ENCODE measurements at places on chromosomes 11 and 22.

GRCh38 chr11:110892741-110893285 is 180.6 kb upstream of the ARHGAP20 start:
- no peak for DNase-seq

GRCh38 chr11:62151737-62152102 is 27.9 kb downstream of the INCENP start:
- DNase-seq: no peak

DNA sequence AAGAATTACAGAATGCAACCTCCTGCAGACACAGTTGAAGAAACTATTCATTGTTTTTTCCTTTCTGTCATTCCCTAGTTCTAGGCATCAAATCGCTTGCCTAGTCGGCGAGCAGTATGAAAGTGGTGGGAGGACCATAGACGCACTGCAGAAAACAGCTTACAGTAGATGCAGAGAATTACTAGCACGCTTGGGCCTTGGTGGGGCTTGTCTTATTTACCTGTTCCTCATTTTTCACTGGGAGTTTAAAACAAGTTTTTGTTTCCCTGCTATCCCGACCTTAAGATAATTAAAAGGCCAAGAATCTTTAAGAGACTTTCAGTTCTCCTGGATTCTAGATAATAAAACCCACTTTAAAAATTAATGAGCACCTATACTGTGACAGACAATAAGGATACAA is 713 bp upstream of the ARL14EP start:
- DNase-seq: no peak

- no peak for DNase-seq
Observed at GRCh38 chr11:47398551-47398950, 9.8 kb upstream of the SLC39A13 start.

DNA sequence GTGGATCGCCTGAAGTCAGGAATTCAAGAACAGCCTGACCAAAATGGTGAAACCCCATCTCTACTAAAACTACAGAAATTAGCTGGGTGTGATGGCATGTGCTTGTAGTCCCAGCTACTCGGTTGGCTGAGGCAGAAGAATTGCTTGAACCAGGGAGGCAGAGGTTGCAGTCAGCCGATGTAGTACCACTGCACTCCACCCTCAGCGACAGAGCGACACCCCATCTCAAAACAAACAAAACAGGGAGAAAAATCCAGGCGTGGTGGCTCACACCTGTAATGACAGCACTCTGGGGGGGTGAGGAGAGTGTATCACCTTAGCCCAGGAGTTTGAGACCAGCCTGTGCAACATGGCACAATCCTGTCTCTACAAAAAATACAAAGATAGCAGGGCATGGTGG is 802.3 kb upstream of the ARHGAP42 start:
- no peak for DNase-seq

GRCh38 chr22:47698906-47699305 is 936.5 kb downstream of the TBC1D22A start:
- DNase-seq: no peak

- DNase-seq: no peak
Observed at GRCh38 chr11:61531044-61531443, 22.5 kb downstream of the LRRC10B start.

DNA sequence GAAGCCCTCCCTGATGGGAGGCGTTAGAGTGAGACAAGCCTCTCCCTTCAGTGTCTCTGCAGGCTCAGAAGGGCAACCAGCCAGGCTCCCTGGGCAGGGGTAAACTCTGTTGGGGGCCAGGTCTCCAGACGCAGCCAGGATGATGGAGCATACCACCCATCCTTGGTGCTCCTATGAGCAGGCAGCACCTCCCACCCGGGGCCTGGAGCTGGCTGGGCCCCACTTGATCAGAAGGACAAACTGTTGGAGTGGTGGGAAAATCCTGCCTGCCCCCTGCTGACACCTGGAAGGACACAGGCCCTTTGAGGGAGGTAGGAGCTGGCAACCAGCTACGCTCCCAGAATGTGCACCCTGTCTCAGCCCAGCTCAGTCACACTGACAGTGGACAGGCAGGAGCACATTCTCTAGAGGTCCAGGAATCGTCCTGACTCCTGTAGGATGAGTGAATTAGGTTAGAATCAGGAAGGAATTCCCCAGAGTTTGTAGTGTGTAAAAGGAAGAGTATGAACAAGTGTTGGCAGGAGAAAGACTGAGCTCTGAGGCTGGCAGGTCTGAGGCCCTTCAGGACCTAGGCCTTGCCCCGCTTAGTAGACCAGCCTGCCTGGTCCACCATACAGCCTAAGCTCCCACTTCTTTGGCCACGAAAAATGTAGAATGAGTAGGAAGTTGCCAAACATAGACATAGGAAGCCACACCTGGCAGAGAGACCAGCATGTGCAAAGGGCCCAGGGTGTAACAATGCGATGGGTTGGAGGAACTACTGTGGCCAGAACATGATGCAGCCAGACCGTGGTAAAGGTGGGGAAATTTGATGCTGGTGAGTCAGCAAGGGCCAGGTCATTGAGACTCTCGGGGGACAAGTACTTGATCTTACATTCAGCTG is 19.1 kb downstream of the ARHGEF17 start:
- no peak for DNase-seq

DNA sequence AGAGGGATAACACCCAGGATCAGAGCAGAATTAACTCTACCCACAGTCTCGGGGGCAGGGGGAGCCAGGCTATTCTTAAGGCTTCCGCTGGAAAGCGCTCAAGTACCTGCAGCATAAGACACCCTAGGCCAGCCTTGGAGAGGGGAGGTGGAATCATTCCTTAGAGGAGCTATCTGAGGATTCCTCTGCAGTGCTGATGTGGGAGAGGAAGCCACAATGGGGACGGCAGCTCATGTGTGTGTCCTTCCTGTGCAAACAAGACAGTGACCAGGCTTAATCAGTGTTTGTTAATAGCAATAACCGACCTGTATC is 382.2 kb upstream of the CADM1 start:
- no peak for DNase-seq

- DNase-seq: no peak
Observed at GRCh38 chr22:49236541-49237075, 591.1 kb downstream of the BRD1 start.

- DNase-seq: no peak
Observed at GRCh38 chr22:45285263-45286058, 712 bp downstream of the UPK3A start.

DNA sequence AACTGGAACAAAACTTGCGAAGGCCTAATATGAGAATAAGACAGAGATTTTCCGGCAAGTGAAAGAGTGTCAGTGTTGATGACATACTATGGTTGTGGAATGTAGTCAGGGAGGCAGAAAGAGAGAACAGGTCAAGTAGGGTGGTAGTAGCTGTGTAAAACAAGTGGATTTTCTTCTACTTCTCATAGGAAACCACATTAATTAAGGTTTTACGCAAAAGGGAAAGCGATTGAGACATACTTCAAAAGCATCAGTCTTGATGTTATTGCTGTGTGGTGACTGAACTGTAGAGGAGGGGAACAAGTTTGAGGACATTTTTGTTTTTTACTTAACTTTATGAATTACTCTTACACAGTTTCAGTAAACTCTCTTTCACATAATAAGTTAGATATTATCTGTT is 186.0 kb upstream of the CNTN5 start:
- no peak for DNase-seq

DNA sequence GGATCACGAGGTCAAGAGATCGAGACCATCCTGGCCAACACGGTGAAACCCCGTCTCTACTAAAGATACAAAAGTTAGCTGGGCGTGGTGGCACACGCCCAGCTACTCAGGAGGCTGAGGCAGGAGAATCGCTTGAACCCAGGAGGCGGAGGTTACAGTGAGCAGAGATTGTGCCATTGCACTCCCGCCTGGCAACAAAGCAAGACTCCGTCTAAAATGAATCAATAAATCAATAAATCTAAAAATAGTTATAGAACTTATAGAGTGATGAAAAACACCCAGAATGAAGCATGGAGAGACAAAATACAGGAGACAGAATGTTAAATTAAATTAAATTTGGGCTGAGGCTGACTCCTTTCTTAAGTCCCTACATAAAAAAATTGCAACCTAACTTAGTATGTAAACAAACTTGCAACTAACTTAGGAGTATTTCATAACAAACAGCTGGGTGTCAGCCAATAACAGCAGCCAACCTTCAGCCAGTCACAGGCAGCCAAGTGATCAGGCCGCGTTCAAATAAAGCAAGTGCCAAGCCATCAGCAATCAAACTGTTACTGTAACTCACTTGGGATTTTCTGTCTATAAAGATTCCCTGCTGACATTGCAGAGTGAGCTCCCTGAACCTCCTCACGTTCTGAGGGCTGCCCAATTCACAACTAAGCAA is 7.3 kb upstream of the TP53AIP1 start:
- DNase-seq: no peak

GRCh38 chr11:70243912-70244652 is 26.4 kb upstream of the PPFIA1 start:
- DNase-seq: no peak

DNA sequence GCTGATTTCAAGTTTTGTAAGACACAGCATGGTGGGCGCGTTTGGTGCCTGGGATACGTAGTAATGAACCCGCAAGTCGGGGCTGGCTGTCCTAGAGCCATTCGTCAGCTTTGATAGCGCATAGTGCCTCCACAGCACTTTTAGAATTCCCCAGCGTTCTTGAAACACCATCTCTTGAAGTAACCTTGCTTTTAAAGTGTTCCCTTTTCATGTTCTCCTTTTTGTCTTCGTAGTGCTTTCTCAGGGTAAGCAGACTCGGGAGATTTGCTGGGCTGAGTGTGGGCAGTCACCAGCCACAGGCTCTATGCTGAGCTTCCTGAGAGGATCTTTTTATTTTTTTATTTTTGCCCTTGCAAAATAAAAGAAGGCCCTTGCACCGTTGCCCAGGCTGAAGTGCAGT is 39.6 kb upstream of the CTTN start:
- no peak for DNase-seq

- DNase-seq: no peak
Observed at GRCh38 chr11:74338963-74339362, 27.5 kb upstream of the P4HA3 start.

Data from AG04450 (cell line).